ENCODE measurements at places on chromosomes 5 and 9.

GRCh38 chr9:34654323-34655051, 2.5 kb downstream of the IL11RA start:
- DNase-seq: no peak

- DNase-seq: no peak
These were observed 5.6 kb downstream of the PTCD2 start for GRCh38 chr5:72325566-72326305.

GRCh38 chr5:107574287-107574686, 96.5 kb downstream of the EFNA5 start:
- DNase-seq: no peak

DNA sequence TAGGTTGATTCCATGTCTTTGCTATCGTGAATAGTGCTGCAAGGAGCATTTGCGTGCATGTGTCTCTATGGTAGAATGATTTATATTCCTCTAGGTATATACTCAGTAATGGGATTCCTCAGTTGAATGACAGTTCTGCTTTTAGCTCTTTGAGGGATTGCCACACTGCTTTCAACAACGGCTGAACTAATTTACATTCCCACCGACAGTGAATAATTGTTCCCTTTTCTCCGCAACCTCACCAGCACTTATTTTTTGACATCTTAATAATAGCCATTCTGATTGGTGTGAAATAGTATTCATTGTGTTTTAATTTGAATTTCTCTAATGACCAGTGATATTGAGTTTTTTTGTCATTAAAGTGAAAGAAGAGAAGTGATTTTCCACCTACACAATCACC, 18.5 kb downstream of the IFNA5 start:
- no peak for DNase-seq

GRCh38 chr9:8673830-8674229, 874.3 kb upstream of the DMAC1 start:
- DNase-seq: no peak

GRCh38 chr5:119288379-119289033, 67.3 kb upstream of the TNFAIP8 start:
- no peak for DNase-seq

GRCh38 chr5:135433681-135434426, 13.3 kb downstream of the DCANP1 start:
- no peak for DNase-seq

DNA sequence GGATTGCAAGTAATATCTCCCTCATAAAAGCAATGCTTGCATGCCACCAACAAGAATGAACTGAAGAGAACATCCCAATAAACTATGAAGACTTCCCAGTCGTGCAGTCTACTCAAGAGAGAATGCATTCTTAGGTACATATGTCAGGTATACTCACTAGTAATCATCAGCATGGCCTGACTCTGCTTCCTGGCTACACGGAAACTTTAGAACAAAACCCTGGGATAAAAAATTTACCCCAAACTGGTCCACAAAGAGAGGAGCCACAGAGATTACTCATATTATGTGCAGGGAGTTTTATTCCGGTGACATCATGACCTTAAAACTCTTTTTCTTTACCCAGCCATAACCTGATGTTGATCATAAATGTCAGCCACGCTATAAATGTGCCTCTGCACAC, 57.5 kb upstream of the PAPPA start:
- no peak for DNase-seq

DNA sequence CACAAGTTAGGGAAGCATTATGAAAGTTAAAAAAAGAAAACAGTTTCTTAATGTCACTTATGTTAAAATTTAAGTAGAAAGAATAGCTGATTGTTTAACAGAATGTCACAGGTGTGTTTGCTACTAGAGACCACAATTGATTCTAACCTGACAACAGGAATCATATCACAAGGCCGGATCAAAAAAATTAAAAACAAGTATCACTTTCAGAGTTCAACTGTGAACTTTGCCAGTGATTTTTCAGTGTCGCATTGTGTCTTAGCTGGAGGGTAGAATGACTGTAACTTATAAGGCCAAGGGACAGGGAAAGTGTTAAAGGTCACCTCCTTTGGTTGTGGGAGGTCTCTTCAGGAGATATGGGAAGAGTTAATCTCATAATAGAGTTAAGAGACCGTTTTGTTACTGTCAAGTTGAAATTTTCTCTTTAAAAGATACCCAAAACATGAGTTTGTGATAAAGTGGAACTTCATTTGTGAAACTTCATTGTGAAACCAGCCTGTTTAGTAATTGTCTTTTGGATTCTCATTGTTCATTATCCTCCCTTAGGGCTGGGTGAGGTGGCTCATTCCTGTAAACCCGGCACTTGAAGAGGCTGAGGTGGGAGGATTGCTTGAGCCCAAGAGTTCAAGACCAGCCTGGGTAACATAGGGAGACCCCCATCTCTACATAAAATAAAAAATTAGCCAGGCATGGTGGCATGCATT, 40.9 kb downstream of the CPEB4 start:
- DNase-seq: no peak

DNA sequence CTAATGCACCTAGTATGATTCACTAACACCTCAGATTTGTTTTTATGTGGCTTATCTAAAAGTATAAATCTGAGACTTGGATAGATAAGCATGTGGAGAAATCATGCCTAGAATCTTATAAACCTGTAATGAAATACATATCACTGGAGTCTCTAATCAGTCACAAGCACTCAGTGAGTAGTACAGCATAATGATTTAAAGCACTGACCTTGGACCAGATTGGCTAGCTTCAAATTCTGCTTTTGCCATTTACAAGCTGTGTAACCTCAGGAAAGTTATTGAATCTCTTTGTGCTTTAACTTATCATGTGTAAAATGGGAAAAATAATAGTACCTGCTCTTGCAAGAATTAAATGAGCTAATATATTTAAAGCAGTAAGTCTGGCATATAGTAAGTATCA, 61.2 kb upstream of the ALDH1A1 start:
- DNase-seq: no peak

Data from NCI-H146 (cell line).